ENCODE measurements at places on chromosomes 12 and 14. TPM values are rescaled to one million over a fixed set of nuclear protein-coding genes. Genes with fewer than 3 reads are reported as not detected.

GRCh38 chr14:99829450-99829849, 36.2 kb downstream of the EML1 start:
- DNase-seq, result no peak

DNA sequence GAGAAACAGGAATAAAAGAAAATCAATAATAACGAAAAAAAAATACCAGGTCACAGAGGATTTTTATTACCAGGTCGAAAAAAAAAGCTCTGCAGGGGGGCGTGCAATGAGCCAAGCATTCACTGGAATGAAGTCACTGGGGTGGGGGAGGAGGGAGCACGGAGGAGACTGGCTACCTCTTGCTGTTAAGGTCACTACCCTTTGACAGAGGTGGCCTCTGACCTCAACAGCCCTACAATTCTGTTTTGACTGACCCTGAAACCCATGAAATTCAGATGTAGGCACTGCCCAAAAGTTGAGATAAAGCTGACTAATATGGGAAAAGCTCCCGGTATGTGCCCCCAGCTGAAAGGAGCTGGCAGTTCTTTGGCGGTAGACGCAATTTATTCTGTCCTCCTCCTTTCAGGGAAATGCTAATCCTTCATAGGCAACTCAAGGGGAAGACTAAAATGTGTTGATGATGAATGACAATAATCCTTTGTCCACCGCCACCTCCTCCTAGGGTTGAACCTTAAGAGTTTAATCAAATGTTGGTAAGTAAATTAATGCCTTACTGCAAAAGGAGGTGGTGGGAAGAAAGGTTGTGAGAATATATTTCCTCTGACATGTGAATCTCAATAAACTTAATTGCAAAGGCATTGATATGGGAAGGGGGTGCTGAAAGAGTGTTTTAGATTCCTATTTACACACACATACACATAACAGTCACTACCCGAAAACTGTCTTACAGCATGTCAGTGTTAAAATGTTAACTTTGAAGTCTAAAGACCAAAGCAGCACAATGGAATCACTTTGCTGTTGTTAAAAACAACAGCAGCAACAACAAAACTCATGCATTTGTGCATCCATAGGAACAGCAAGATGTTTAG, 6.3 kb upstream of the RIC8B start:
- DNase-seq, result peak; percentile 39

DNA sequence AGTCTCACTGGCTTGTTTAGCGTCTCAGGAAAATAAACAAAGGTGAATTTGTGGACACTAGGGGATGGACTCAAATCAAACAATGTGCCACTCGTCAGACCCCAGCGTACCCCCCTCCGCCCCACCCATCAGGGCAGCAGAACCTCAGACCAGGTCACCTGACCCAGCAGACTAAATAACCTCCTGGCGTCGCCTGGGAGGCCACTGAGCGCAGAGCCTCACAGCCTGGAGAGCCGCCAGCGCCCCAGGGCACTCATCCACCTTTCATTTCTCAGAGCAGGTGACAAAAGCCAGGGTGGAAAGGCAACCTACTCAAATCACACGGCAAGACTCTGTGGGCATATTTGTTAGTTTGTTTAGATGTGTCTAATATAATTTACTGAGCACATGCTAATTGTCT, 100.9 kb downstream of the DICER1 start:
- no peak for DNase-seq

DNA sequence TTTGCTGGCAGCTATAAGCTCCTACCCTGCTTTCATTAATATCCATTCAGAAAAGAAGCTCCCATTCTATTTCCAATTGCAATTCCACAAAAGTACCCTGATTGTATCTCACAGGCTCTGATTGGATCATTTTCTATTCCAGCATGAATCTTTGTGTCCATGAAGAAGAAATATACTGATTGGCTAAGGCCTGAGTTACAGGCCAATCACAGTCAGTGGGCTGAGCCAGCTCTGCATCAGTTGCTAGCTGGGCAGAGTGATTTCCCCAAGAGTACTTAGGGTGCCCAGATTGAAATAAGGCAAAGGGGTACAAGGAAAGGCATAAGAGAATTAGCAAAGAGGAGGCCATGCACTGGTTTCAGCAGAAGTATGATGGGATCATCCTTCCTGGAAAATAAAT, 14.4 kb downstream of the ART4 start:
- DNase-seq, result no peak

DNA sequence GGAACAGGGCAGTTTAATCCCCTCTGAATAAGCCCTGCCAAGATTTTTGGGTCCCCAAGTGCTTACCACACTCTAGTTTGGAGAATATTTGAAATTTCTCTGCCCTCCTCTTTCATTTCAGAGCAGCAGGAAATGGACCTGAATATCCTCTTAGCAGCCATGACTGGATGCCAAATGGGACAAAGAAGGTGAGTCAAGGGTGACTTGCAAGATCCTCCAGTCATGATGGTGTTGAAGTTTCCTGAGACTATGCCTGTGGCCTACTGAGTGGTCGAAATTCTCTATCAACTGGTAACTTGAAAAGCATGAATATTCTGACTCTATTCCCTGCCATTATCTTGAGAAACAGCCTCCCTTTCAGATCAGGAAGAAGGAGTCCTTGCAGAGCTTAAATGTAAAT, 1674.7 kb upstream of the SEL1L start:
- DNase-seq, result no peak

GRCh38 chr12:123388951-123389559, 5.1 kb downstream of the KMT5A start:
- DNase-seq, result no peak

DNA sequence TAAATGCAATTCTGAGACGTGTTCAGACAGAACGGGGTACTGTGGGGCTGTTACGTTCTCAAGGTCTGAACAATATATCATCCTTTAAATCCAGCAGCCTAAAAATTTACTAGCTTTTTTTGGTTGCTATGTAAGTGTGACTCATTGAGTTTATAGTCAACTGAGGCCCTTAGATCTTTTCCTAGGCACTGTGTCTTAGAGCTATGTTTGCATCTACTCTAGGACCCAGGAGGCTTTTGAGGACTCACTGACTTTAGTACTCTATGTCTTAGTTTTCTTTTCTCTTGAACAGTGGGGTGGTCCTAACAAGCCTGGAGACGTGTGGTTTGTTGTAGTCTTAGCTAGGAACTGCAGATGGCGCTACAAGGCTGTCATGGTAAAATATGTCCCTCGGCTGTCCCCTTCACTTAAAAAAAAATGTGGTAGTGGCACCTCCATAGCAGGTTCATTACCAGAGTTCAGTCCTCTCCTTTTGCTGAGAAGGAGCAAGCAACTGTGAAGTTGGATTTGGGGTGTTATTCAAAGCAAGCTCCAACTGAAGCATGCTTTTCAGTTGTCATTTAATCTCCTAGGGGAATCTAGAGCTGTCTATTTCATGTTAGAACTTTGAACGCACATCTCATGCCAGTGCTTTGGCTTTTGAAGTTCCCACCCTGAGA, 8.7 kb upstream of the SPATS2 start:
- peak; percentile 81 for DNase-seq

GRCh38 chr12:9039397-9039977, 50.1 kb downstream of the KLRG1 start:
- peak; percentile 59 for DNase-seq

GRCh38 chr12:6996040-6996441, 22.2 kb downstream of the LPCAT3 start:
- peak; percentile 60 for DNase-seq

DNA sequence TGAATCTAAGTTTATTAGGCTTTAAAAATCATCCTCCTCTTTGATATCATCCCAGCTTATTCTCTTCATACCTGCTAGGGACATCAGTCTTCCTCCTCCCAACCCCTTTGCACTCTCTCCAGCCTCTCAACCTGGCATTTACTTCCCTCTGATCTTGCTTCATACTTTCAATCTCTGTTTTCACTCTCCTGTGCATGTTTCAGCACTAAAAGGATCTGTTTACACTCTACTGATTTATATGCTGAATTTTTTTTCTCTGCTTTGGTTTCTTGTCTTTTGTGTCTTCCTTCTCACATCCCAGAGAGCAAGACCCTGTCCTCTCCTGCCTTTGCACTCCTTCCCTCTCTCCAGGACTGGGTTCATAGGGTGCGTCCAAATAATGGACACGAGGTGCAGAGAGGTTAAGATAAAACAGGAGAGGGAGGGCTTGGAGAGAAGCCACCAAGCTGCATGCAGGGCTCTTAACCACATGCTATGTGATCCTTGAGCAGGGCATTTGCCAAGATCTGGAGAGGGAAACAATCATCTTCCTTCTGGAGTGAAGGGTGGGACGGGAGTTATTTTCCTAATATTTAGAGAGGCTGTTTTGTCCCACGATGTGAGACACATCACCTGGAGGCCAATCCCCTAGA, 3.0 kb upstream of the CISTR start:
- DNase-seq, result peak; percentile 57

- no peak for DNase-seq
Observed at GRCh38 chr14:56708704-56709103, 101.6 kb downstream of the OTX2 start.

DNA sequence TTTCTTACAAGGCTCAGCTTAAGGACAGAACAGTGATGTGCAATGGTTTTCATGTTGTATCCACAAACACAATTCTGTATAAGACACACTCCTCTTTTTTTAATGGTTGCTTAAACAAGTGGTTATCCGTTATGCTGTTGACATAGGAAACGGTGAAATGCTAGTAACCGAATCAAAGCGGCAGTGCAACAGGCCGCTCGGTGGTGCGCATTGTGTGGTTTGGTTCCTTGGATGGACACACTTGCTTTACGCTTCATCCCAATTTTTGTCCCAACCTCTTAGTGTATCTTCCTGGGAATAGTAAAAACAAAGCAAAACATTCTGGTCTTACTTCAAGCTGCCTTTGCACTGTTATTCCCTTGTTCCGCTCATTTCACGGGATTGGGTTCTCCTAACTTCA, 650 bp upstream of the PTGER2 start:
- no peak for DNase-seq

DNA sequence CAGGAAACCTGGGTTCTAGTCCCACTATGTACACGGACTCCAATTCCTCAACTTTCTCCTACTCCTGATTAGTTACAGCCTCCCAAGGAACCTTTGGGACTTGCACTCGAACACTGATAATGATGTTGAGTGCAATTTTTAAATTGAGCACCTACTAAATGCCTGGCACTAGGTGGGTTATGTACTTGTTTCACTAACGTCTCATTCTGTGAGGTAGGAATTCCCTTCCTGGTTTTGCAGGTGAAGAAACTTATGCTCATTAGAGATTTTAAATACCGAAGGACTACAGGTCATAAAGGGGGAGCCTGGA, 536 bp downstream of the PARPBP start:
- no peak for DNase-seq

DNA sequence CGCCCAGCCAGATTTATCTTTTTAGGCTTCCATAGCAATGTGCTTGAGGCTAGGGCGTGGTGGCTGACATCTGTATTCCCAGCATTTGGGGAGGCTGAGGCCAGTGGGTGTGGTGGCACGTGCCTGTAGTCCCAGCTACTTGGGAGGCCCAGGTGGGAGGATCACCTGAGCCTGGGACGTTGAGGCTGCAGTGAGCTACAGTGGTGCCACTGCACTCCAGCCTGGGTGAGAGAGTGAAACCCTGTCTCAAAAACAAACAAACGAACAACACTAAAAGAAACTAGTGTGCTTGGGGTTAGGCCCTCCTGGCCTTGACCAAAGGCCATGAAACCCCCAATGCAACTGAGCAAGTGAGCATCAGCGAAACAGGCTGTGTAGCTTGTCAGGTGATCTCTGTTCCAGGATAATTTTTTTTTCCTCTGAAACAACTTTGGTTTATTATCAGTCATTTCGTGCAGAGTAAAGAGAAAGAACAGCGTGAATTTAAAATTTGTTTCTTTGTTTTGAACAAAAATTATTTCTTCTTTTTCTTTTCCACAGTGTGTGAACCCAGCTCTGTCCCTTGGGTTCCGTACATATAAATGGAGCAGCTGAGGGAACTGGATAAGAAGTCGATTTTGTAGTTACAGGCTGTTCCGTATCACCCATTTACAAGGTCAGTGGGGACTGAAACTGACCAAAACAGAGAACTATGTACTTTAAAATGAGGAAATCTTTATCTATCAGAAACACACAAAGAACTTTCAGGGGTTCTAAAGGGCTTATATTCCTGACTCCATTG, 8.8 kb upstream of the TUBA1C start:
- no peak for DNase-seq

DNA sequence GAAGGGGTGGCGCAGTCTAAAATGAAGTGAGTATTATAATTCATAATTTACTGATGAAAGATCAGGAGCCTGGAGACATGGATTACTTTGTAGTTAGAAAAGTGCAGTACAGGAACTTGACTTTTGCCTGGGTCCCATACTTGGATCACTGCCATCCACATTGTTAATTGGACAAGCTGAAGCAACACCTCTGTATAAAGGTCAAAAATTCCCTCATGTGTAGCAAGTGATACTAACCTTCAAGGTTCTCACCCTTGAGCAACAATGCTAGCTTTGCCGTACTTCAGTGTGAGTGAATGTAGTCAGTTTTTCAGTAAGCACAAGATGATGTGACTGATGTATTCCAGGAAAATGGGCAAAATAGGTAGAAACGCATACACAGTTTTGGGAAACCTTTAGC, 44.6 kb upstream of the PLBD1 start:
- DNase-seq, result no peak

DNA sequence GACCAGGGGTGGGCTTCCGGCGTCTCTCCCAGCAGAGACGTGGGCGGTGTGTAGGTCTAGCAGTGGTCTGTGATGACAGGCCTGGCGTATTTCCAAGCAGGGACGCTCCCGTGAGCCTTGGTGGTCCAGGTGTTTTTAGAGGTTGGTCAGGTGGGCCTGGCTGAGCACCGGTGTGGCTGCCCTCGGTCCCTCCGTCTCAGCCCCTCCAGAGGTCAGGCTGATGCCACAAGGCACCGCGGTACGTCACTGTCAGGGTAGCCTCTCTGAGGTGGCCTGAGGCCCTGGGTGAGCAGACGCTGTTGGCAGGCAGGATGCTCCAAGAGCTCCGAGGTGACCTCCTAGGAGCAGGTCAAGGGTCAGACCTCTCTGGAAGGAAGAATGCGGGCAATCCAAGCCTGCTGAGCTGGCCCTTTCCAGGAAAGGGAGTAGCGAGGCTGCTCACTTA, 13.6 kb downstream of the MTA1 start:
- no peak for DNase-seq

- DNase-seq, result no peak
Observed at GRCh38 chr12:93214523-93215289, 163.0 kb upstream of the NUDT4 start.

The SARNP gene
- total RNA-seq, result 83.0 TPM

The RBMS2 gene
- total RNA-seq, result 23.1 TPM

The NEUROD4 gene
- total RNA-seq, result not detected

The SLC35F4 gene
- not detected for total RNA-seq

The CPNE6 gene
- not detected for total RNA-seq

The TAS2R43 gene
- 0.99 TPM for total RNA-seq

The PIANP gene
- 0.17 TPM for total RNA-seq

The HOXC12 gene
- not detected for total RNA-seq

Data from fibroblast of lung (primary cell).